ENCODE measurements at places on chromosomes 6 and 20.

GRCh38 chr6:66200390-66200789 lies 493.4 kb upstream of the EYS start:
- no peak for DNase-seq

DNA sequence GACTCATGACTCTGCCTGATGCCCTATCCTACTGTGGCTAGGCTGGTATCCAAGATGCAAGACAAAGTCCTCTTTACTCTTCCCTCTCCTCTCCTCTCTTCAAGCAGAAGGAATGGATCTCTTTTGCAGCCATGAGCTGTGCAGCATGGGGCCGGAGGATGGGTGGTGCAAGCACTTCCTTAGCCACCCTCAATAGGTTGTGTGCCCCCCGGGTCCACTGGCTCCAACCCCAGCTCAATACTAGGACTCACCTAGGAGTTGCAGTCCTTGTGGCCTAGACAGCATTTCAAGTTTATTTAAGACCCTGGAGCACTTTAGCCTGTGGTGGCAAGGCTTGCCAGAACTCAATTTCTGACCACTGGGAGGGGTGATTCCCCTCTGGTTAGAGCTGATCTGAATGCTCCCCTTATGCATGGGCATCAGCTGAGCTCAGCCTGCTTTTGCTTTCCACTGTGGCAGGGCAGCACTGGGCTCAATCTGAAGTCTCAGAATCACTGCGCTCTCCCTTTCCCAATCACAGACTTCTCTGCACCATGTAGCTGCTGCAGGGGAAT lies 29.0 kb upstream of the GRM4 start:
- no peak for DNase-seq

GRCh38 chr6:65760285-65760684 lies 53.3 kb upstream of the EYS start:
- DNase-seq: no peak

DNA sequence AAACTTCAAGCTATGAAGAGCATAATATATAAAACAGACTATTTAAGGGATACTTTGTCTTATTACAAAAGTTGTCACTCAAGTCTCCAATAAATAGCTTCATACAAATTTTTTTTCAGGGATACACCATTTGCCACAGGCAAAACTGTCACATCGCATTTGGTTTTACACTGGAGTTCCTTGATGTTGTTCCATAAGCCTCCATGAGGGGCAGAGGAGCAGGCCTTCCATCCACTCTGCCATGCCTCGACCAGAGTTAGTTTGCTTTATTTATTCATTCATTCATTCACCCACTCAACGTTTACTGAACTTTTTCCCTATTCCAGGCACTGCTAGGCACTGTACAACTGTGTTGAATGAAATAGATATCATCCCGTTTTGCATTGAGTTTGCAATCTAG lies 246.6 kb downstream of the PHF3 start:
- no peak for DNase-seq

- peak; percentile 40 for DNase-seq
These were observed 4.5 kb downstream of the NRN1 start for GRCh38 chr6:6002005-6002847.

DNA sequence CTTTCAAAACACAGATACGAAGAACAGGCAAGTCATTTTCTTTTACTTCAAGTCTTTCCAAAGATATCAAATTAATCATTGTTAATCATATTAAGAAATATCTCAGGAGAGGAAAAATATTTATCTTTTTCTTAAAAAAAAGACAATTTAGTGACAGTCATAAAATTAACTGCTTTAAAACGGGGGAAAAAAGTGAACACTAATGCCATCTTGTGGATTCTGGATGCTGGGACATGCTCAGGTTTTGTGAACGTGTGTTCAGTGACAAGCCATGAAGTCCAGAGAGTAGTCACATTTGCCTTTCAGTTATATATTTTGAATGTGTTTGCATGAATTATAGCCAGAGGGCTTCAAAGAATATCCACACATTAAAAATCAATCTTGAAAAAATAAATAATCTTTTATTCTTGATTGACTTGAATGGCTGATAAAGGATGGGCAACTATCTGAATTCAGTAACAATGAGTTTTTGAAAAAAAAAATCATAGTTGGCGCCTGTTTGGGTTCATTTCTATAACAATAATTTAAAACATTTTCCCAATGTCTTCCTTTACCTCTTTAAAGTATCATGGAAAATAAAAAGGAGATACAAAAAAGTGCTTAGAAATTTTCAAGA lies 74.7 kb upstream of the NOX3 start:
- DNase-seq: no peak

DNA sequence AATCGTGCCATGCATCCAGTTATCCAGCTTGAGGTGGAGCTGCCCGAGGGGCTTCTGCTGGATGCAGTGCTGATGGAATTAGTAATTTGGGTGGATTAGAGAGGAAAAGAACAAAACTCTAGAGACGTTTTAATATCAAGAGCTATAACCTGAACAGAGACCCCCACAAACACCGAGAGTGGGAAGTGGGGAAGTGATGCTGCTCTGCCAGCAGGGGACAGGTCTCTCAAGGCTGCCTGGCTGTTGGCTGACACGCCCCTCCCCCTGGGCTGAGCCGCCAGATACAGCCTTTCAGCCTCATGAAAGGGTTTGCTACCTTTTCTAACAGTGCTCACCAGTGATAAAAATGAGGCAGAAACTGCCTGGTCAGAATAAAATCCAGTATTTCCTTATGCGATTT lies 9.6 kb downstream of the LEMD2 start:
- DNase-seq: no peak

GRCh38 chr20:4061987-4062386 lies 46.6 kb upstream of the RNF24 start:
- DNase-seq: no peak

GRCh38 chr6:152594701-152595100 lies 42.5 kb downstream of the SYNE1 start:
- DNase-seq: no peak

- DNase-seq: no peak
These were observed 3.1 kb downstream of the NOP56 start for GRCh38 chr20:2655331-2656116.

- DNase-seq: no peak
These were observed 127.0 kb downstream of the MCHR2 start for GRCh38 chr6:99867026-99867425.

GRCh38 chr6:33414592-33415271 lies 3.2 kb downstream of the CUTA start:
- DNase-seq: no peak

- no peak for DNase-seq
These were observed 216.8 kb upstream of the SGK1 start for GRCh38 chr6:134534708-134535149.

- DNase-seq: no peak
These were observed 1011.2 kb upstream of the CITED2 start for GRCh38 chr6:140385679-140386078.

GRCh38 chr6:116229287-116229913 lies 24.5 kb downstream of the TSPYL4 start:
- no peak for DNase-seq

DNA sequence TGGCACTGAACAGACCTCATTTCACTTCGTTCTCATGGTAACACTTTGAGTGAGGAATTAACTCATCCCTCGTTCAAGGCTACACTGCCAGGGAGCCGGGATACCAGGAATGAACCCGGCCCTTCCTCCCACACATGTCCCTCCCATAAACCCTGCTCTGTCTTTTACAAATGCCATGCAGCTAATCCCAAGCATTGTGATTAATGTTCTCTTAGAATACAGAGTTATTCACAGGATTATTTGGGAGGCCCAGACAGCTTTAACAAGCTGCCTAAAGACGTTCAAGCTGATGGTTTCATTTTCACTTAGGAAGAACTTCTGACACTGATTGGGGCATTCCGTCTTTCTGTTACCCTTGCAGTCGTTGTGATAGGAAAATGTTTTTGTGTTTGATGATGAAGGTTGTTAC lies 42.5 kb upstream of the CD83 start:
- peak; percentile 24 for DNase-seq

DNA sequence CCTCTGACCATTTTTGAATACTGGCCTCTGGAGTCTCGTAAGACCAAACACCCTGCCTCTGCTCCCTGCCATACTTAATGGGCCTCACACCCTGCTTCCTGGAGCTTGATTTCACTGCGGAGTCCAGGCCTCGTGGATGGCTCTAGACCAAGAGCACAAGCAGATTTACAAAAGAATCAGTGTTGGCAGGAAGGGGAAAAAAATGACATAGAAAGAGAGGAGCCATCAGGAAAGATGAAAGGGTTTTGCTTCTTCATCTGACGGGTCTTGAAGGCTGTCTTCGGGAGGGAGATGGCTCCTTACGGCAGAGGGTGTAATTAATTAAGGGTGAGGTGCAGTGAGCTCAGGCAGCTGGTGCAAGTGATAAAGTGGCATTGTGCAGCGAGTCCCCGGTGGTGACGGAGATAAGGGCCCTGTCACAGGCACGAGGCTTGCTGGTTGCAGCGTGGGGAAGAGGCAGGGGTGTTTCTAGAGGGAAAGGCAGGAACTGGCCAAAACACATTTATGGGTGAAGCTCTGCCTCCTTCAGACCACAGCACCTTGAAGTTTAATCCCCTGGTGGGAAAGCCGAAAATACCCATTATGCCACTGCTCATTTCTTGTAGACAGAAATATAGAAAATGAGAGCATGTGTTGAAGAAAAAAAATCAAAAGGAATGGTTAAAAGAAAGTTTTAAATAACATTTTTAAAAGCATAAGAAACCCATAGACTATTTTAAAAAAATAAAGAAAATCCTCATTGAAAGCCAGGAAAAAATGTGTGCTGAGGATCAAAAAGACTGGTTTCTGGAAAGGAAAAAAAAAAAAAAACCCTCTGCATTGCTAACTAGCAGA lies 128.6 kb upstream of the LRFN2 start:
- no peak for DNase-seq

DNA sequence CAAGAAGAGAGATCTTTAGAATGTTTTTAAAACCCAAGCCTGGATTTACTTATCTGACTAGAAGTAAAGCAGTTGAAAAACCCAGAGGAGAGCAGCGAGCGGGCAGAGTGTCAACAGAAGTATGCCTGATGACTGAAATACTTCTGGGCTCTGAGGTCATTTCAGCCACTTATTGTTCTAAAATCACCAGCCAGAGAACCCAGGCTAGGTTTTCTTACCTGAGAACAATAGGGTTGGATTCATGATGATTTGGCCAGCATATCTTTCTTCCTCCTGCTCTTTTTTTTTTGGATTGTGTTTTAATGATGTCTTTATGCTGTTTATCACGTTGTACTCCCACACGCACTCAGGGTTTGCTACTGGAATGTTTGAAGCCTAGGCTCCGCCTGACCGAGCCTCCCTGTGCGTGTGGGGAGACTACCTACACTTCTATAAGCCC lies 63.0 kb upstream of the KIF25 start:
- DNase-seq: no peak

- DNase-seq: no peak
These were observed 82.4 kb upstream of the TAB2 start for GRCh38 chr6:149235130-149235561.

DNA sequence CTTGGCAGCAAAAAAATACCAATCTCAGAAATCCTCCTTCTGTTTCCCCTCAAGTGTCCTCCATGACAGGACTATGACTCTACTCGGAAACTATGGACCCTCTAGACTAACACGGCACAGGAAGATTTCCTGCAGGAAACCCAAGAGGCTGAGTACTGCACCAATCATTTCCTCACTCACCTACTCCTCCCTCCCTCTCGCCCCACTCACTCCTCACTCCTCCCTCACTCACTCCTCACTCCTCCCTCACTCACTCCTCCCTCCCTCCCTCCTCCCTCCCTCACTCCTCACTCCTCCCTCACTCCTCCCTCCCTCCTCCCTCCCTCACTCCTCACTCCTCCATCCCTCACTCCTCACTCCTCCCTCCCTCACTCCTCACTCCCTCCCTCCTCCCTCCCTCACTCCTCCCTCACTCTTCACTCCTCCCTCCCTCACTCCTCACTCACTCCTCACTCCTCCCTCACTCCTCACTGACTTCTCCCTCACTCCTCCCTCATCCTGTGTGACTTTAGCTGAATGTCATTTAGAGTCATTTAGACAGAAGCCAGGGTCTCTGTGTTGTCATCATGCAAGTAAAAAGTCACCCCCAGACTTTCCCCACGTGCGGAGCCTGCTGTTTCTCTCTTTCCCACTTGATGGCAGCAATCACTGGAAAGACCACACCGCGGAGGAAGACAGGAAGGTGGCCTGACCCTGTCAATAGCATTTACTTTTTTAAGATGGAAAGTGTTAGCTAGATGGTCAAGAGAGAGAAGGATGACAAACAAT lies 226.8 kb upstream of the PDE10A start:
- DNase-seq: no peak

- DNase-seq: no peak
These were observed 112.2 kb downstream of the IRF4 start for GRCh38 chr6:503610-504362.

Data from activated T-cell treated with anti-CD3 and anti-CD28 coated beads, Interleukin-2, amount 50 U/mL, for 1 hour (primary cell).